GM12864 (cell line): ENCODE measurements at places on chromosomes 2 and 18.

DNA sequence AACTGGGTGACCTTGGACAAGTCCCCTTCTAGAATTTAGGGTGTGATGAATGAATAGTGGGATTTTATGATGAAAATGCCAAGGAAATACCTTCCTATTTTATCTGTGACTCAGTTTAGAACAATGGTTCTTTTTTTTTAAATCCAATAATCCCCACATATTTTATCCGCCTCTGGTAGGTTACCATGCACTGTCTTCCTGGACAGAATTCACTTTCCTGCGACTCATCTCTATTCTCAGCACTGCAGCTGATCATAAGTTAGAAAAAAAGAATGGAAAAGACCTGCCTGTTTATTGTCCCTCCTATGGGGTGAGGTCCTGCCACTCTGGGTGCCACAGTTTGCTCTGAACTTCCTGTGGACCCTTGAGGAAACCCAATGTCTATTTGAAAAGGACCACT lies 73.1 kb downstream of the IRS1 start:
- DNase-seq, result no peak

GRCh38 chr2:122523143-122523542 lies 767.7 kb downstream of the TSN start:
- no peak for DNase-seq

- no peak for DNase-seq
Observed at GRCh38 chr18:36299015-36299414, 1.5 kb downstream of the FHOD3 start.

DNA sequence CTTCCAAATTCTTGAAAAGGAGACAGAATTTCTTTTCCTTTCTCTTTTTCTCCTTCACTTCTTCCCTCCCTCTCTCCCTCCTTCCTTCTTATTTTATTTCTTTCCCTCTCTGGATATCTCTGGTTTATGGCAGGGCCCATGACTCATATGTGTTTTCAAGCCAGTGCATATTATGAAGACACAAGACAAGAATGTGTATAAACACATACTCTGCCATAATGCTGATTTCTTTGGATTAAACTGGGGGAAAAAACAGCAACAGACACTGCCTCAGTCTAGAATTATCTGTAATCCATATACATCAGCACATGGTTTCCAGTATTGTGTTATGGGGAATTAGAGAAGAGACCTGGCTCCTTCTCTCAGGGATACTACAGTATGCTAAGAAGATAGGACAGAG lies 82.8 kb upstream of the CPO start:
- no peak for DNase-seq

- DNase-seq, result no peak
Observed at GRCh38 chr2:27647289-27647688, 16.1 kb downstream of the SUPT7L start.

DNA sequence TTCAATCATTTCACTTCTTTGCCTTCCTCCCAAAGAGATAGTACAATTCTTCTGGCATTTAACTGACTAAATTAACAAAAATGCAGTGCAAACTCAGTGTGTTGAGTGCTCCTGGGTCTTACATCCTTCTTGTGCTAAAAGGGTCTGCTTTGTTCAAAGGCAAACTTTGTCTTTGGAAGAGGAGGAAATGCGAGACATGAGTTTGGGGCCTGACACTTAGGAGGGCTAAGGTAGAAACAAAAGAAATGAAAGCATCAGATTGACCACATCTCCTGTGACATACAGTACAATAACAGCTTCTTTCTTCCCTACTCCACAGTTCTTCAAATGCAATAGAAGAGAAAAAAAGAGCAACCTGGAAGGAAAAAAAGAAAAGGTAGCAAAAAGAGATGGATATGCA lies 161.7 kb downstream of the CNTNAP5 start:
- no peak for DNase-seq

DNA sequence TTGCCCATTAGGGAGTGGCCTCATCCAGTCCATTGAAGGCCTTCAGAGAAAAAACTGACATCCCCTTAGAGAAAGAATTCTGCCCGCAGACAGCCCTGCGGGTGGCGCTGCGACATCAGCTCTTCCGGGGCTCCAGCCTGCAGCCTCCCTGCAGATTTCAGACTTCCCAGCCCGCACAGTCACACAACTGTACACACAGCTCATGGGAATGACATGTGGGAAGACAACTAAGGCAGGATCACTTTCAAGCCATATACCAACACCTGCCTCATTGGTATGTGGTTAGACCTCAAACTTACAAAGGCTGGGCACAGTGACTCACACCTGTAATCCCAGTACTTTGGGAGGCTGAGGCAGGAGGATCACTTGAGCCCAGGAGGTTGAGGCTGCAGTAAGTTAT lies 24.8 kb upstream of the TUBB6 start:
- DNase-seq, result no peak

DNA sequence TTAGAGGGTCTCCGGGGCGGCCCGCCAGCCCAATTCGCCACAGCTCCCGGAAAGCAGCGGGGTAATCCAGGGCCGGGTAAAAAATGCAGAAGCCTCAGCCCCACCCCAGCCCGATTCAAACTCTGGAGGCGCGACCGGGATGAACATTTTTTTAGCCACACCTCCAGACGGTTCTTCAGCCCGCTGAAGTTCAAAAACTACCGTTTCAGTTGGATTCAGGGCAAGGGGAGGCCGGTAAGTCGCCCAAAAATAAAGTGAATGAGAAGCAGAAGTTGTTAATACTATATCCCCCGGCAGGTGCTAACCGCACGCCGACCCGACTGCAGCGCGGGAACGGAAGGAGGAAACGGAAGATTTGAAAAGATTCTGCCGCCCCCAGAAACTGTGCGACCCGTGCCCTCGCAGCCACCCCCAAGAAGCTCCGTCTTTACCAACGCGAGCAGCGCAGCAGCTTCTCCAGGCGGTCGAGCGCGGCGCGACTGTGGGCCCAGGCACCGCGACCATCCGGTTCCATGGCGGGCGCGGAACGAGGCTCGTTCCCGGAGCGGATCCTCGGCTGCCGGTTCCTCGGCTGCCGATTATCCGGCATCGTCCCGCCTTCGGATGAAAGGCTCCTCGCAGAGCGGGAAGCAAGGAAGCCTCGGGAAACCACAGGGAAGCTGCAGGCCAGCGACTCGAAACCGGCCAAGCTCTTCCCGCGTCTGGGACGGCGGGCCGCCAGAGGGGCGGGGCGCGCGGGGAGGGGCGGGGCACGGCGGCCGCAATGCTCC lies at the start of gene BARD1:
Gene BARD1, minus strand, starts transcription at position 703 of the 770 bp plus-strand sequence. Its CDS starts 114 bp downstream, at position 589.
- DNase-seq, result peak; percentile 46
